ENCODE measurements at places on chromosomes 12 and 14. TPM values are rescaled to one million over a fixed set of nuclear protein-coding genes. Genes with fewer than 3 reads are reported as not detected.
A peak's percentile ranks its signal among the peaks of the same experiment; 100 is the strongest.

DNA sequence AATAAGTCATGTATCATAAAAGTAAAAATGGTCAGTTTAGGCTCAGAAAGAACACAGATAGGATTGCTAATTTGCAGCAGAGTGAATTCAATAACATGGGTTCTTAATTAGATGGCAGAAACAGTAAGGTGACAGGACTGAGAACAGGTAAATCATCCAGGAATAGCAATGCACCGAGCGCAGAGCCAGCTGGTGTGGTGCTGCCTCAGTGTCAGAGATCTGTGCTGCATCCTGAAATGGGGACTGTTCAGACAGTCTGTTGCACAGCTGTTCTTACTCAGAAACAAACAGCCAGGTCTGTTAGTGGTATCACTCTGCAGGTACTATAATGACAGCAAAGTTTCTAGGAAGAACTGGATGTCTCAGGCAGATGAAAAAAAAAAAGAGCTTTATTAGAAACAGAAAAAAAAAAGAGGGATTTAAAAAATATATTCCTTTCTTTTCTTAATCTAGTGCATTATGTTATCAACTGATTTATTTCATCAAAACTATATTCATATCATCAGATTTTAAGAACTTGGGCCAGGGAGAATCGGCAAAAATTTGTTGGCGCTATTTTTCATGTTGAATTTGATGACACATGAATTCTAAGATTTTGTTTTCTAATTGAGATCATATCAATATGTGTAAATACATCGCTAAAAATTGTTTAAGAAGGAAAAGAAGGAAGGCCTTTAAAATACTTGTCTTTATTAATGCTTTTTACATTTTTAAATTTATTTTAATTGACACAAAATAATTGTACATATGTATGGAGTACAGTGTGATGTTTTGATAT lies 501.8 kb downstream of the PRKD1 start:
- H3K36me3 ChIP-seq: no peaks in the 10 kb centered on the region
- no peak overlapping the region for H3K4me3 ChIP-seq
- DNase-seq: no peak
- H3K4me1 ChIP-seq: no peaks in the 10 kb centered on the region
- H3K27ac ChIP-seq: no peak overlapping the region

GRCh38 chr12:52461693-52462092 lies 9.7 kb upstream of the KRT6B start:
- H3K27ac ChIP-seq: no peak overlapping the region
- no peaks in the 10 kb centered on the region for H3K4me1 ChIP-seq
- DNase-seq: no peak

GRCh38 chr14:78162202-78162601 lies 8.0 kb upstream of the NRXN3 start:
- H3K27ac ChIP-seq: no peak overlapping the region
- no peak for DNase-seq
- no peaks in the 10 kb centered on the region for H3K27me3 ChIP-seq

DNA sequence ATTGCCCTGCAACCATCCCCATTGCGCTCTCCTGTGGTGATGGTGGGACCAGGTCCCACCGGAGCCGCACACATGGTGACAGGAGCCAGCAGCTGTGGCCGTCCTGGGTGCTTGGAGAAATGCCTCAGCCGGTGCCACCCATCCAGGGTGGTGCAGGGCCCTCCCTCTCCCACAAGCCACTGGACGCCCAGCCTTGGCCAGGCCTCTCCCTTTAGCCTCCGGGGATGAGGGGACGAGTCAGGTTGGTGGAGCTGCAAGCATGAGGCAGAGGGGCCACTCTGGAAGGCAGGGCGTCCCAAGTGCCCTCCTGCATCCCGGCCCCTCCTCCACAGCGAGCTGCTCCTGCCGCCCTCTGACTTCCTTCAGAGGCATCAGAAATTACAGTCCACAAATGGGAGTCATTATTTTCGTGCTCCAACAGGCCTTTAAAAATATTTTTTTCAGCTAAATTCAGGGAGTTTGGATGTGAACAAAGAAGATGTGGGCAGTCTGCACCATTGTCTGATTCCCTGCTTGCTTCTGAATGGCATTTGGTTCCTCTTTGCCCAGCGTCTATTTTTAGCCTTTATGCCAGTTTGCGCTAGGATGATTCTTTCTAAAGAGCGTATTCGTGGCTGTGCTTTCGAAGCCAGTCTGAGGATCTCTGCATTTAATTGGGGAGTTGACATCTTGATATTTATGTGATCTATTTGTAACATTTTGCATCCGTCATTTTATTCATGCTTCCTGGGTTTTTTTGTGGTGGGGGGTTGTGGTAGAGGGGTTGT lies 189.4 kb downstream of the ADGRD1 start:
- no peaks in the 10 kb centered on the region for H3K36me3 ChIP-seq
- H3K4me3 ChIP-seq: no peak overlapping the region
- H3K27ac ChIP-seq: no peak overlapping the region
- peaks cover 7% of the 10 kb centered on the region for H3K4me1 ChIP-seq
- DNase-seq: no peak

DNA sequence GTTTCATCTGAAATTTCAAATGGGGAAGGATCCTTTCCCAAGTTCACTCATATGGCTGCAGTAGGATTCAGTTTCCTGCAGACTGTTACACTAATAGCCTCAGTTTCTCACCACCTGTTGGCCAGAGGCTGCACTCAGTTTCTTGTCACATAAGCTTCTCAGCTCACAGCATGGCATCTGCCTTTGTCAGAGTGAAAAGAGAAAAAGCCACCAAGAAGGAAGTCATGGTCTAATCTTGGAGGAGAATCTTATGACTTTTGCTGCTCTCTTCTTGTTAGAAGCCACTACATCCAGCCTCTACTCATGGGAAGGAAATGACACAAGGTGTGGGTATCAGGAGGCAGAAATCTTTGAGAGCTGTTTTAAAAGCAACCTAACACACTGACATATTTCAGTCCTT lies 39.4 kb upstream of the BTG1 start:
- no peak overlapping the region for H3K4me3 ChIP-seq
- H3K36me3 ChIP-seq: peaks cover 2% of the 10 kb centered on the region
- DNase-seq: no peak
- H3K27me3 ChIP-seq: no peaks in the 10 kb centered on the region
- no peaks in the 10 kb centered on the region for H3K4me1 ChIP-seq
- no peak overlapping the region for H3K27ac ChIP-seq

DNA sequence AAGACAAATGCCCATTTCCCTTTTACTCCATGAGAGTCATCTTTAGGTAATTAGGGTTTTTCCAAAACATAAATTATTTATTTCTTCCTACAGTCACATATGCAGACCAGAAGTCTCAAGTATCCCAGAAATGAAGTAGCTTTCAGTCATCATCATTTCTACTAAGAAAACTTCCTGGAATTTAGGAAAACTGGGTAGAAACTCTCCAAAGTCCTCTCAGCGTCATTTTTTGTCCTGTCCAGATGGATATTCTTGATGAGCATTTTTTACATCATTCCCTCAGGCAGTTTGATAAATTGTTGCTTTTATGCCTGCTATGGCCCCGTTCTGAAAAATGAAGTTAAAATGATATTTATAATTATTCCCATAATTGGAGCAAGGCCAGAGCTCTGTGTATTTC lies 93.9 kb upstream of the DCN start:
- peak overlapping the region; percentile 94 for H3K27ac ChIP-seq
- no peaks in the 10 kb centered on the region for H3K27me3 ChIP-seq

DNA sequence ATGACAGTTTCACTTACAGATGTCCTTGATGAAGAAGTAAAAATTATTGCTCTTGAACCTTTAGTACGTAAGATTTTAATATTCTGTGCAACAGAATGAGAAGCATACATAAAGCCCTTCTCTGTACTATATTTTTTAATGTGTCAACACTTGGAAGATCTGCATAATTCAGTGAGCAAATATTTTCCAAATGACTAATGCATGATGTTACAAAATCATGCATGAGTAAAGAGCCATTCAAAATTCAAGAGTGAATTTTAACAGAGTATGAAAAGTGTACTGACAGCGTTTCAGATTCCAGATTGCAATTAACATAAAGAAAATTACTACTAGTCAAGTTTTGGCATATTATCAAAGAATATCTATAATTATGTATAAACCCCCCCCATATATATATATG lies 101.4 kb upstream of the BBS10 start:
- no peaks in the 10 kb centered on the region for H3K27me3 ChIP-seq
- H3K27ac ChIP-seq: peak overlapping the region; percentile 71
- peaks cover 16% of the 10 kb centered on the region for H3K36me3 ChIP-seq

DNA sequence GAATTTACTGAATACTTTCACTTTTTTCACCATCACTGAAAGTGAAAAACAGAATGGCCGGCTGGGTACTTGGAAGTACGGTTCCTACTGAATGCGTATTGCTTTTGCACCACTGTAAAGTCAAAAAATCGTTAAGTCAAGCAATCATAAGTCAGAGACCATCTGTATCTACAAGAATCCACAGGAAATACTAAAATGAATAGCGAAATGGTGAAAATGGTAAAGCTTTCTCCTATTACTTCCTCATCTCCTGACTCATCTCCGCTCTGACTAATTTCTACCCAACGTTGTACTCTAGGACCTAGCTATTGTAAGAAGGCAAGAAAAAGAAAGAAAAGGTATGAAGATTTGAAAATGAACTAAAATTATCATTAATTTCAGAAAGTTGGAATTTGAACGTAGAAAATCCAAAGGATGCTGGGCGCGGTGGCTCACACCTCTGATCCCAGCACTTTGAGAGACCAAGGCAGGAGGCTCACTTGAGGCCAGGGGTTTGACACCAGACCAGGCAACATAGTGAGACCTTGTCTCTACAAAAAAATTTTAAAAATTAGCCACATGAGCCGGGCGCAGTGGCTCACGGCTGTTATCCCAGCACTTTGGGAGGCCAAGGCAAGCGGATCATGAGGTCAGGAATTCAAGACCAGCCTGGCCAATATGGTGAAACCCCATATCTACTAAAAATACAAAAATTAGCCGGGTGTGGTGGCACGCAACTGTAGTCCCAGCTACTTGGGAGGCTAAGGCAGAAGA lies 5.3 kb upstream of the CDCA4 start:
- peaks cover 39% of the 10 kb centered on the region for H3K4me1 ChIP-seq
- H3K4me3 ChIP-seq: no peak overlapping the region
- no peaks in the 10 kb centered on the region for H3K27me3 ChIP-seq
- DNase-seq: no peak
- H3K27ac ChIP-seq: peak overlapping the region; percentile 85

- no peaks in the 10 kb centered on the region for H3K36me3 ChIP-seq
- no peaks in the 10 kb centered on the region for H3K4me1 ChIP-seq
- H3K27ac ChIP-seq: no peak overlapping the region
- peaks cover 45% of the 10 kb centered on the region for H3K27me3 ChIP-seq
These were observed 4.5 kb downstream of the KRT83 start for GRCh38 chr12:52316701-52317100.

DNA sequence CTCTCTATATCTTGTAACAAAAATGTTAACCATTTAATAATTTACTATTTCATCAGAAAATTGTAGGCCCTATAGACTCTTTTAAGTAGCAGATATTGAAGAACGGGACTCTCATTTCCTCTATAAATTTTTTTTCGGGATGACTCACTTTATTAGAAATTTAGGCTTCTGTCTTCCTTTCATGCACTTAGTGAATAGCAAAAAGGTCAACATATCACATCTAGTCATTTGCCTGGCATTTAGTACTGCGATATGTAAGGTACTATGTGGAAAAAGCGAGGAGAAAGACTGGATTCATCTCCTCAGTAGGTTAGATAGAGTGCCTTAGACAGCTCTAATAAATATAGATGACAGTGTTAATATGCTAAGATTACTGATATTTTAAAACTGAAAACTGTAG lies 166.3 kb upstream of the PTPRQ start:
- H3K4me3 ChIP-seq: no peak overlapping the region
- no peaks in the 10 kb centered on the region for H3K36me3 ChIP-seq
- H3K27ac ChIP-seq: no peak overlapping the region
- no peaks in the 10 kb centered on the region for H3K27me3 ChIP-seq

DNA sequence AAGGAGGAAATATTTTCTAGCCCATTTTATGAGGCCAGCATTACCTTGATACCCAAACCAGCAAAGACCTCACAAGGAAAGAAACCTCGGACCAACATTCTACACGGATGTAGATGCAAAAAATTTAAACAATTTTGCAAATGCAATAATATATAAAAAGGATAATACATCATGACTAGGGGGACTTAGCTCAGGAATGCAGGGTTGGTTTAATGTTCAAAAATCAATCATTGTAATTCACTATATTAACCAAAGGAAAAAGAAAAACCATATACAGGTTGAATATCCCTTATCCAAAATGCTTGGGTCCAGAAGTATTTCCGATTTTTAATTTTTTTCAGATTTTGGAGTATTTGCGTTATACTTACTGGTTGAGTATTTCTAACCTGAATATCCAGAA lies 33.0 kb downstream of the TPCN1 start:
- H3K27ac ChIP-seq: no peak overlapping the region
- H3K36me3 ChIP-seq: peaks cover 27% of the 10 kb centered on the region
- no peak for DNase-seq

DNA sequence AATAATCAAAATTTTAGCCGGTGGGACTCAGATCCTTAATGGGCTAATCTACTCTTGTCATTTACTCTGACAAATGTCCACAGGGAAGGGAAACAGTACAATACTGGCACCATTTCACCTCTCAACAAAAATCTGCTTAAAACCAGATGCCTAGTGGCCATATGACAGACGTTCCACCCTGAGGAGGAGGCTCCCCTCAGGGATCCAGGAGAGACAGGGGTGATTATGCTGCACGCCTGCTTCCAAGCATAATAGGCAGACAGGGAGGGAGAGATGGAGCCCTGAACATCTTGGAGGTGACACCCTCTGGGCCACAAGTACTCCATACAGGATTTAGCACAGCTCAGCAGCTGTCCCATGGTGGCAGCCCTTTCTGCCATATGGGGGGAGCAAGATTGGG lies 24.8 kb upstream of the AKAP6 start:
- DNase-seq: no peak
- no peak overlapping the region for H3K4me3 ChIP-seq
- H3K4me1 ChIP-seq: peaks cover 19% of the 10 kb centered on the region
- H3K27ac ChIP-seq: no peak overlapping the region
- H3K27me3 ChIP-seq: no peaks in the 10 kb centered on the region

DNA sequence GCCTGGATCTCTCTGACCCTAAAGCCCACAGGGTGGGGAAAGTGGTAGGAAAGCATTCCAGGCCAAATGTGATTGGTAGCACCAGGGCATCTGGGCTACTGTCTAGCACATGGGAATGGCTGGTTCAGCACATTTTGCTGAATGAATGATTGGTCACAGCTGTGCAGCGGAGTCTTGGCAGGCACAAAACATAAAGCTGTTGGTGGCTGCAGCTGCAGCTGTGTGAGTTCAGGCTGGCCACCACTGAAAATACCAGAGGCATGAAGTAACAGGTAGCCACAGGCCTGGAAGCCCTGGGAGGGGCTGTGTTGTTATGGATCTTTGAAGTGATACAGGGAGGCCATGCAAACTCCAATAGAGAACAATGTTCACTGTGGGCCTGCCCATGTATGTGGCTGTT lies 72.7 kb downstream of the MYRFL start:
- no peaks in the 10 kb centered on the region for H3K36me3 ChIP-seq
- no peaks in the 10 kb centered on the region for H3K27me3 ChIP-seq
- peaks cover 33% of the 10 kb centered on the region for H3K4me1 ChIP-seq
- H3K27ac ChIP-seq: peak overlapping the region; percentile 56
- H3K4me3 ChIP-seq: no peak overlapping the region

- H3K27ac ChIP-seq: peak overlapping the region; percentile 69
- H3K4me1 ChIP-seq: peaks cover 16% of the 10 kb centered on the region
- H3K4me3 ChIP-seq: no peak overlapping the region
- H3K27me3 ChIP-seq: no peaks in the 10 kb centered on the region
These were observed 2.9 kb downstream of the PRMT5 start for GRCh38 chr14:22926316-22926715.

The PRKD1 gene
- 6.6 TPM for total RNA-seq

The CIROP gene
- total RNA-seq: not detected

The KLRB1 gene
- not detected for total RNA-seq

The WDHD1 gene
- total RNA-seq: 8.0 TPM

The SYNDIG1L gene
- 0.26 TPM for total RNA-seq

The SSTR1 gene
- total RNA-seq: not detected

The C12orf54 gene
- not detected for total RNA-seq

The OTX2 gene
- not detected for total RNA-seq

Measured in osteocyte (in vitro differentiated cells).